Gastrocnemius medialis (tissue), 4 donors: ENCODE measurements at places on chromosomes 6 and 20. TPM values are rescaled to one million over a fixed set of nuclear protein-coding genes. Genes with fewer than 3 reads are reported as not detected.

GRCh38 chr20:21546355-21546754 is 32.5 kb upstream of the NKX2-2 start:
- DNase-seq: no peak

- DNase-seq: no peak
Measured at GRCh38 chr6:41092421-41093140, 19.8 kb downstream of the NFYA start.

CEP162 gene
- 4.4 TPM for total RNA-seq

SLC22A16 gene
- not detected for total RNA-seq

- no peak for DNase-seq
Measured at GRCh38 chr6:107353773-107354382, 105.5 kb downstream of the PDSS2 start.

DNA sequence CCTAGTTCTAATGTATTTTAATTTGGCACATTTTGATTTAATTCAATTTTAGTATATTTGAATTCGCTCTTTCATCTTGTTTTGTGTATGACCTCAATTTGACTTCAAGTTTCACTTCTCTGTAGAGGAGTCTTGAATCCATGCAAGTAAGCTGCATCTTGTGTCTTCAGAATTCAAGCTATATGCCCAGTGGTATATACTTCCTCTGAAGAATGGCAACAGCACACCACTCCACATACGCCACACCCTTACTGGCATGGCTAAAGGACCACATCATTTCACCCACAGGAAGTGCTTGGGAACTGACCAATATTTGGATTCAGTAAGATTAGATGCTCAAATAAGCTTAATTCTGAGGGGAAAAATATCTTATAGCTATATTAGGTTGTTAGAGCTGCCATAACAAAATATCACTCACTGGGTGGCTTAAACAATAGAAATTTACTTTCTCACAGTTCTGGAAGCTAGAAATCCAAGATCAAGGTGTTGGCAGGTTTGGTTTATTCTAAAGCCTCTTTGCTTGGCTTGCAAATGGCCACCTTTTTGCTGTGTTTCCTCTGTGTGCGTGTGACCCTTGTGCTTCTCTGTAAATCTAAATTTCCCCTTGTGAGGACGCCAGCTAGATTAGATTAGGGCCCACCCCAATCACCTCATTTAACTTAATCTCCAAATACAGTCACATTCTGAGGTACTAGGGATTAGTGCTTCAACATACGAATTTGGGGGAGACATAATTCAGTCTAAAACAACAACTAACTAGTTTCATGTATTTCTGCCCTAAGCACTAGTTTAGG is 2.8 kb upstream of the ASF1A start:
- DNase-seq: no peak

ADGRF1 gene
- total RNA-seq: not detected

DNA sequence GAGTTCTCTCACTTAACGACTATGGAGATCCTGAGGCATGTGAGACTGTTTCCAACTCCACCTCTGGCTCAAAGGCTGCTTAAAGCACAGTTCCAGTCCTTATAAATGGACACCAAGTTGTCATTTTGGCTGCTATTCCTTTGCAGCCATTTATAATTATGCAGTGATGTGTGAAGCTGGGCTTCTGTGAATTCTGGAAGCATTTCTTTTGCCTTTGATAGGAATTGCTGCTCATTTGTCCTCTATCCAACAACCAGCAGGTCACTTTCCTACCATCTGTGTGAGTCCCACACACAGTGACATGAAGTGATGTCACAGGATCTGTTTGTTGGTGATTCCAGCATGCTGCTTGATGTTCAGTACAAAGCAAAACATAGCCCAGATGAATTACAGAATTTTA is 28.5 kb upstream of the EFHC1 start:
- DNase-seq: no peak

GRCh38 chr6:140844167-140844566 is 1288.6 kb upstream of the GJE1 start:
- no peak for DNase-seq

SLC16A10 gene
- total RNA-seq: 161 TPM

TAF11 gene
- total RNA-seq: 23.2 TPM

PLEKHG1 gene
- 3.8 TPM for total RNA-seq

DNA sequence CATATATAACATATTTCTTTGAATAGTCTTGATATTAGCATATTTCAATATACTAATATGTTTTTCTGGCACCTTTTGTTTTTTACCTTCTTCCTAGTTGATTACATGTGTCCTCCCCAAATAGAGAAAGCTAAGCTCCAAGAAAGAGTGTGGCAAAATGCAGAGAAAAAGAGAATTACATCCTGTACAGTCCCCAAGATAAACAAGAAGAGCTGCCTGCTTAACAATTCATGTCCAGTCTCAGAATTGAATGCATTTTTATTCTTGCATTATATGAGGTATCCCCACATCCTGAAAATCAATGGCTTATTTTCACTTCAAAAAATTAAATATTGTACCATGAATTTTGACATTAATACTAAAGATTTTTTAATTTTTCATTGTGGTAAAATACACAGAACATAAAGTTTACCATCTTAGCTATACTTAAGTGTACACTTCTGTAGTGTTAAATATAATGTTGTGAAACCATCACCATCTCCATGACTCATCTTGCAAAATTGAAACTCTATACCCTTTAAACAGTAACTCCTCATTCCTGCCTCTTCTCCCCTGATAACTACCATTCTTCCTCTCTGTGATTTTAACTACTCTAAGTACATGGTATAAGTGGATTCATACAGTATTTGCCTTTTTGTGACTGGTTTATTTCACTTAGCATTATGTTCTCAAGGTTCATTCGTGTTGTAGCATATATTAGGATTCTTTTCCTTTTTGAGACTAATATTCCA is 490.3 kb downstream of the COL12A1 start:
- no peak for DNase-seq

- DNase-seq: no peak
Measured at GRCh38 chr6:21556511-21556910, 37.0 kb upstream of the SOX4 start.

ZMYND8 gene
- total RNA-seq: 21.9 TPM

- DNase-seq: no peak
Measured at GRCh38 chr6:42355416-42355815, 96.3 kb downstream of the TRERF1 start.

- DNase-seq: no peak
Measured at GRCh38 chr6:138161338-138162110, at the start of gene ARFGEF3. TSS of gene ARFGEF3 (plus strand) at chr6:138161939. CDS start at chr6:138162087, 148 bp downstream.

- no peak for DNase-seq
Measured at GRCh38 chr6:44598679-44599078, 211.2 kb downstream of the CDC5L start.

GRCh38 chr6:1390133-1390945 is 963 bp downstream of the FOXF2 start:
- DNase-seq: no peak

DCBLD1 gene
- total RNA-seq: 8.1 TPM

DNA sequence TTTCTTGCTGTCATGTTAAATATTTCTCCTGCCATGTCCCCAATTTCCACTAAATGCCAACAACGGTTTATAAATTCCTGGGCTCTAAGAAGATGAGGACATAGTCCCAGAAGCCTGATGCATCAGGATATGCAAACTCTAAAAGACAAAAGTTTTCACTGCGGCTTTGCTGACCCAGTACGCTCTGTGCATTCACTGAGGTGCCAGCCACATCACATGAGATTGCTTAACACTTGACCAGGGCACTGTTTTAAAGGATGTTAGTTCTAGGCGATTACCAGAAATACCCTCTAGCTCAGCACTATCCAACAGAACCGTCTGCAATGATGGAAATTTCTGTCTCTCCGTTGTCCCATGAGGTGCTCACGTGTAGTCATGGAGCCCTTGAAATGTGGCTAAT is 19.9 kb upstream of the ADTRP start:
- DNase-seq: no peak

DNA sequence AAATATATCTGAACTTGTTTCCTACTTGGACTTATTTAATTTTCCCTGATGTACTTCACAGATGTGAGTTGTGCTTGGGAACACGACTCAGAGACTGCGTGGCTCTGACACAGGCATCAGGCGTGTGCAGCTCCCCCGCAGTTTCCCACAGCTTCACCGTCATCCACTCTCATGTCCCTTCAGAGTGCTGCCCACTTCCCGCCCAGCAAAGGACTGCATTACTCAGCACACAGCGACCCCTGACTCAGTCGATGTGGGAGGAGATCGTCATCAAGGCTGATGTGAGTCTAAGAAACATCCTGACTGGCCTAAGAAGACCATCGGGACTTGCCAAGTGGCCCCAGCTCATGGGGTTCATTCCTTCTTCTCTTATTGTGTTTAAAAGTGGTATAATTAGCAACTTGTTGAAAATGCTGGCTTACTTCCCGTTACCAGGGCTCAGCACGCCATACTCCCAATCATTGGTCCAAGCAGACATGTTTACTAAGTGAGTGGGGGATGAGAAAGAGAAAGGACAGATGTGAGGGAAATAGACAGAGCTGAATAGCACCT is 539.4 kb upstream of the JARID2 start:
- peak; percentile 31 for DNase-seq

FRS3 gene
- 2.9 TPM for total RNA-seq

DNA sequence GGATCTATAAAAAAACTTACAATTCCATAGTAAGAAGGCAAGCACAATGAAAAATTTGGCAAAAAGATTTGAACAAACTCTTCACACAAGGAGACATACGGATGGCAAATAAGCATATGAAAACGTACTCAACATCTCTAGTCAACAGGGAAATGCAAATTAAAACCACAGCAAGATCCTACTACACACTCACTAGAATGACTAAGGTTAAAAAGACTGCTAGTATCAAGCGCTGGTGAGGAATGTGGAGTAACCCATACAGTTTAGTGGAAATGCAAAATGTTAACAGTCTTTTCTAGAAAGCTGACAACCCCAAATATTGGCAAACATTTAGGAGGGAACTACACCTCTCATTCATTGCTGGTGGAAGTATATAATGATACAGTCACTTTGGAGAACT is 175.9 kb upstream of the SGK1 start:
- no peak for DNase-seq

GRCh38 chr6:22036699-22037098 is 260.1 kb downstream of the PRL start:
- DNase-seq: no peak

- DNase-seq: peak; percentile 75
Measured at GRCh38 chr6:111668410-111668809, 62.7 kb upstream of the TRAF3IP2 start.

- DNase-seq: no peak
Measured at GRCh38 chr6:41614715-41615114, 23.6 kb upstream of the MDFI start.

- DNase-seq: no peak
Measured at GRCh38 chr20:16462711-16463110, 110.5 kb downstream of the KIF16B start.

DNA sequence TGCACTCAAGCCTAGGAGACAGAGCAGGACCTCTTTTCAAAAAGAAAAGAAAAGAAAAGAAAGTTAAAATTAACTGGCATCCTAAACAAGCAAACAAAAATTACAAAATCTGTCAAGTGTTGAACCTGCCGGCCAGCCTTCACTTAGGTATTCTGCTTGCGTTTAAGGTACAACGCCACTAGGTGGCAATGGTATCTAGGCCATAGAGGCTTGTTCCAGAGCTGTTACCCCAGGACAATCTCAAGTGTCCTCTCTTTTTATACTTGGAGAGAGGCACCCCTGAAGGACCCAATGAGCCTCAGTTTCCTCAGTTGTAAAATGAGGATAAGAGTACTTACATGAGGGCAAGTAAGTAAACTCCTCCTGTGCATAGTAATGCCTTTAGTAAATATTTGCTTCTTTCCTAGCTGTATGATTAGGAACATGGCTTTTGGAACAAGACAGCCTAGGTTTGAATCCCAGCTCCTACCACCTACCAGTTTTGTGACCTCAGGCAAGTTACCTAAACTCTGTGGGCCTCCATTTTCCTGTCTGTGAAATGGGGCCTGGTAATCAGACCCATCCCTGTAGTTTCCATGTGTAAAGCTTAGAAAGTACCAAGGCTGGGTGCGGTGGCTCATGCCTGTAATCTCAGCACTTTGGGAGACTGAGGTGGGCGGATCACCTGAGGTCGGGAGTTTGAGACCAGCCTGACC is 5.8 kb upstream of the PACSIN1 start:
- DNase-seq: peak; percentile 24

- no peak for DNase-seq
Measured at GRCh38 chr6:28765978-28766351, 157.8 kb downstream of the TRIM27 start.

- DNase-seq: no peak
Measured at GRCh38 chr20:14386726-14387125, 49.3 kb upstream of the FLRT3 start.

MAP3K7 gene
- total RNA-seq: 18.2 TPM

- DNase-seq: peak; percentile 78
Measured at GRCh38 chr20:47792021-47792618, 6.8 kb upstream of the SULF2 start.

GRCh38 chr6:22147921-22148776 is 148.7 kb downstream of the PRL start:
- DNase-seq: no peak

SLC22A1 gene
- 1.4 TPM for total RNA-seq

GRCh38 chr20:13625304-13625979 is 13.3 kb downstream of the TASP1 start:
- no peak for DNase-seq
